ENCODE measurements at places on chromosomes 7 and 10. TPM values are rescaled to one million over a fixed set of nuclear protein-coding genes. Genes with fewer than 3 reads are reported as not detected.

DNA sequence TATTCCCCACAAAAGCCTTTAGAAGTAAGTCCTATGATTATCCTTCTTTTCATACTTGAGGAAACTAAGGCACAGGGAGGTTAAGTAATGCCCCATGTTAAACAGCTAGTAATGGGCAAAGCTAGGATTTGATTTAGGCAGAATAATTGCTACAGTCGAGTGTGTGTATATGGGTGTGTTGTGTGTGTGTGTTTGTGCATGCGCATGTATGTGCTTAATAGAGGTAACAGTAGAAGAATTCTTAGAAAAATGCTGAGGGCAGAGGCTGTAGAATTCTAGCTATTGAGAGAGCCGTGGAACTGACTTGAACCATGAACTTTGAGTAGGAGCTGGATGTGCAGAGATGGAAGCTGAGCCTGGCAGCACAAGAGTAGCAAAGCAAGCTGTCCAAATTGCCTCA lies 131.3 kb upstream of the WNT16 start:
- H3K27ac ChIP-seq, result no peak overlapping the region
- H3K27me3 ChIP-seq, result no peaks in the 10 kb centered on the region
- no peak overlapping the region for H3K4me3 ChIP-seq
- no peak for DNase-seq

- DNase-seq, result no peak
- H3K4me3 ChIP-seq, result peak overlapping the region; percentile 92
- peaks cover 6% of the 10 kb centered on the region for H3K36me3 ChIP-seq
- H3K4me1 ChIP-seq, result peaks cover 7% of the 10 kb centered on the region
- H3K27me3 ChIP-seq, result no peaks in the 10 kb centered on the region
Measured at GRCh38 chr10:102066399-102067088, 1.4 kb downstream of the HPS6 start.

SLC16A12 gene
- polyA plus RNA-seq, result 0.75 TPM

KAZALD1 gene
- 6.5 TPM for polyA plus RNA-seq

- no peak for DNase-seq
- H3K36me3 ChIP-seq, result peaks cover 12% of the 10 kb centered on the region
- no peaks in the 10 kb centered on the region for H3K4me1 ChIP-seq
- H3K27ac ChIP-seq, result no peak overlapping the region
Measured at GRCh38 chr7:135575296-135575695, 17.6 kb downstream of the NUP205 start.

DNA sequence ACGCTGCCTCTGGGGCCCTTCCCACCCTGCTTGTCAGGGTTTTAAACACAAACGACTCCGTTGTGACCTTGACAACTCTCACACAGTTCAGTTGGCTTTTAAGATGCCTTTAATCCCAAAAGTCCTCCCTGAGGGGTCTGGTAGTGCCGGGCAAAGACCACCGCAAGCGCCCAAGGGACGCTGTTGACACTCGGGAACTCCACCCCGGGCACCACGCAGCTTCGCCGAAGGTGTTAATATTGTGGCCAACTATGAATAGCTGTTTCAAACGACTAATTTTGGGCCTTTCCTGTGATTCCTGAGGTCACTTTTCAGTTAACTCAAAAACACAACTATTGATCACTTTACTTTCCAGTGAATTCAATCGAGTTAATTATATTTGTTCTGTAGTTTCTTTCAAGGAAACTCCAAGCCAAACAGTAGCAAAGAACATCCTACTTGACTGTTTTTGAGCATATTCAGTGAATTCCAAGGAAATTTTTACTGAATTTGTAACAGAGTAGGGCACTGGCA lies 958 bp upstream of the ESYT2 start:
- H3K27ac ChIP-seq, result peak overlapping the region; percentile 99
- no peaks in the 10 kb centered on the region for H3K27me3 ChIP-seq
- H3K4me3 ChIP-seq, result peak overlapping the region; percentile 74
- no peak for DNase-seq

LRIT1 gene
- polyA plus RNA-seq, result not detected

- no peak overlapping the region for H3K27ac ChIP-seq
- H3K36me3 ChIP-seq, result no peaks in the 10 kb centered on the region
- no peak for DNase-seq
- peaks cover 4% of the 10 kb centered on the region for H3K4me1 ChIP-seq
Measured at GRCh38 chr10:113953505-113954272, 90.0 kb upstream of the ADRB1 start.

DNA sequence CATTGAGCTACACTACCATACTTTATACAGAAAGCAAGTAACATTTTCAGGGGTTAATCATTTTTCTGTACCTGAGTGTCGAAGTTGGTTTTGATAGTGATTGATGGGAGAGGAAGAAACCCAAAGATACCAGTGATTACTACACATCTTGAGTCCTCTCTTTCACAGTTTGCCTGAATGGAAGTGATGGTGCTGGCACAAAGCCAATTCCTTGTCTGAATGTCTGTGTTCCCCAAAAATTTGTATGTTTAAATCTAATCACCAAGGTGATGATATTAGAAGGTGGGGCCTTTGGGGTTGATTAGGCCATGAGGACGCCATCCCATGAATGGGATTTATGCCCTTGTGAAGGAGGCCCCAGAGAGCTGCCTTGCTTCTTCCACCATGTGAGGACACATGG lies 696.9 kb upstream of the ANKRD30A start:
- no peak overlapping the region for H3K27ac ChIP-seq
- DNase-seq, result no peak
- H3K4me3 ChIP-seq, result no peak overlapping the region
- H3K27me3 ChIP-seq, result no peaks in the 10 kb centered on the region
- H3K36me3 ChIP-seq, result no peaks in the 10 kb centered on the region

DNA sequence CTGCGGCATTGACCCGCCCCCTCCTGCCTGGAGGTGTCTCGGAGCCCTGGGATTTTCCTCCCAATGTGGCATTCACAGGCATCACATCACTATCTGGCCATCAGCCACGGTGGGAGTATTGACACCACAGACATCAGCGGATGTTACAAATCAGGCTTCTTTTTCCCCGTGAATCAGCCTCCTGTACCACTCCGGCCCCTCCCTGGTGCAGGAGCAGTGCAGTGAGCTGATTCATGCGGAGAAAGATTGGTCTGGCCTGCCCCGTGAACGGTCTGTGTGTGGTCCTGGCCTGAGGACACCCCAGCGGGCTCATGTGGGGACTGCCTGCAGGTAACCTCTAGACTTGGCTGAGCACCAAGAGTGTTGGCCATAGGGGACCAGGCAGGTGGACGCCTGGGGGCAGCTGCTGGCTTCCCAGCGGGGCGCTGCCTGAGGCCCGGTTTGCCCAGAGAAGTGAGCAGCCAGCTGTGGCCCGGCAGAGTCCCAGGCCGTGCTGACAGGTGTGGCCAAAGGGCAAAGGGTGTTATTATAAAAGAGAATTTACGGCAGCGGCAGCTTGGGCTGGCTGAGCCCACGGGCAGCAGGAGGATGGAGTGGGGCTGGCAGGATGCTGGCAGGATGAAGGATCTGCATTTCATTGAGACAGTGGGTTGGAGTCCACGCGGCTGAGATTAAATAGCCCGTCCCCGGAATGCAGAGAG lies 32.1 kb upstream of the GNA12 start:
- no peak overlapping the region for H3K27ac ChIP-seq
- no peaks in the 10 kb centered on the region for H3K36me3 ChIP-seq
- no peaks in the 10 kb centered on the region for H3K27me3 ChIP-seq

GRCh38 chr7:15783987-15784693 lies 97.7 kb upstream of the MEOX2 start:
- H3K27ac ChIP-seq, result no peak overlapping the region
- no peaks in the 10 kb centered on the region for H3K27me3 ChIP-seq
- no peaks in the 10 kb centered on the region for H3K36me3 ChIP-seq
- H3K4me1 ChIP-seq, result peaks cover 39% of the 10 kb centered on the region
- DNase-seq, result peak; percentile 98

ASIC3 gene
- polyA plus RNA-seq, result 1.6 TPM

ORAI2 gene
- polyA plus RNA-seq, result 7.6 TPM

- no peak overlapping the region for H3K27ac ChIP-seq
- H3K36me3 ChIP-seq, result no peaks in the 10 kb centered on the region
- no peaks in the 10 kb centered on the region for H3K27me3 ChIP-seq
- H3K4me3 ChIP-seq, result no peak overlapping the region
Measured at GRCh38 chr10:63260103-63260859, 127.2 kb downstream of the NRBF2 start.

DNA sequence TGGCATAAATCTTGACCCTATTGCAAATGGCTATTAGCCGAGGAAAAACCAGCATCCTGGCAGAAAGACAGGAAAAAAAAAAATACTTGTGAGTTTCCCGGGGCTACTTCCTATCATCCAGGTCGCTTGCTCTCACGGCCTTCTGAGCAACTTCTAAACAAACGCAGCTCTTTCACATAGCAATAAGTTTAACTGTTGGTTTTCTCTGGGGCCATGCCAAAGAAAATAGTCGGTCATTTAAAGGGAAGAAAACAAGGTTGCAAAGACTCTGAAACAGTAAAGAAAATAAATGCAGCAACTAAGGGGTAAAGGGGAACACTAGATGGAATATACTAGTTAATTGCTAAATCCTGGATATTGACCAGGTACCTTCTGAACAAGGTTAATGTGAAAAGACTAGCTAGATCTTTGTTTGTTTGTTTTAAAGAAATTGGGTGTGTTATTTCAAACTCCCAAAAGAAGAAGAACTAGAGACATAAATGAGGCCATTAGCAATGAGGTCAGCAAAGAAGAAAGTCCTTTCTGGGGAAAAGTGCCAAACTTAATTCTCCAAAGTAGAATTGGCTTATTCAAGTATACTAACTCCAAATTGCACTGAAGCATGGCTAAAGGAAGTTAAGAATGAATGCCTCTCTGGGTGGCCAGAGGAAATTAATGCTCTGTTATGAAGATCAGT lies 54.2 kb downstream of the SLC39A12 start:
- no peaks in the 10 kb centered on the region for H3K4me1 ChIP-seq
- H3K27ac ChIP-seq, result no peak overlapping the region
- no peak overlapping the region for H3K4me3 ChIP-seq
- no peaks in the 10 kb centered on the region for H3K36me3 ChIP-seq

GRCh38 chr7:87028636-87029035 lies 30.8 kb downstream of the ELAPOR2 start:
- no peak overlapping the region for H3K27ac ChIP-seq
- no peaks in the 10 kb centered on the region for H3K27me3 ChIP-seq
- DNase-seq, result no peak
- H3K4me3 ChIP-seq, result no peak overlapping the region
- H3K4me1 ChIP-seq, result no peaks in the 10 kb centered on the region

DNA sequence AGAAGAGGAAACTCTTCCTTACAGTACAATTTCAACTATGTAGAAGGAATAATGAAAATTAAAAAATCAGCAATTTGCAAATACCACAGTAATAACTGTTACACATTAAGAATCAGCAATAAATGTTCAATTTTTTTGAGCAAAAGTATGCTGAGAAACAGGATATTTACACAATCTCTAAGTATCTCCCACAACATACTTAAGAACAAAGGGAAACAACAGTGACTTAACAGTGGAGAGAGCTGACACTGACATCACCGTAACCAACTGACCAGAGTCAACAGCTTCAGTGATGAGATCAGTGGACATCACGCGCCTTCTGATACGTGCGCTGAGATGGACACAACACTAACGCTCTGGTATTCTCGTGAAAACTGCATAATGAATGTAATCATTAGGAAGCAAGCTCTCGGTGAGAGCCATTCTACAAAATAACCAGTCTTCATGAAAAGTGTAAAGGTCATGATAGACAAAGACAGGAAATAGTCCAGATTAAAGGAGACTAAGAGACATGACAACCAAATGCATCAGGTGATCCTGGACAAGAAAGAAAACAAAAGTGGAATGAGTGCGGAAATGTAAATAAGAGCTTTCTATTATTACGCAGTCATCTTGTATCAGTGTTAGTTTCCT lies 82.6 kb downstream of the PIP4K2A start:
- H3K4me1 ChIP-seq, result no peaks in the 10 kb centered on the region
- no peak overlapping the region for H3K27ac ChIP-seq
- no peak overlapping the region for H3K4me3 ChIP-seq
- no peak for DNase-seq
- H3K27me3 ChIP-seq, result no peaks in the 10 kb centered on the region

DNA sequence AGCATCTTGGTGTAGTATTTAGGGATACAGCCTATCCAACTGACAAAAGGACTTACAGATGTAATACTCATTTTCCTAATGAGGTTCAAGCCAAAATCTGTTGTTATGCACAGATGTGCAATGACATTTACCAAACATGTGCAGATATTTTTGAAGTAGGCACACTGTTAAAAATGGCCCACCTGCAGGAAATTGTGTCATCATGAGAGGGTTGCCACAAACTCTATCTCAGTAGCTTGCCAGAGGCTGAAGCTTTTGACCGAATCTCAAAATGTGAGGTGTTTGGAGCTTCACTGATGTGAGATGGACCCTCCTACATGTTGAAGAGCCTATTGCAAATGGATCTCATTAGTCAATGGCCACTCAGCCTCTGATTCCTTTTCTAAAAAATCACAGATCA lies 89.7 kb upstream of the CSTF2T start:
- H3K4me3 ChIP-seq, result no peak overlapping the region
- no peaks in the 10 kb centered on the region for H3K4me1 ChIP-seq
- no peaks in the 10 kb centered on the region for H3K27me3 ChIP-seq
- no peak overlapping the region for H3K27ac ChIP-seq

DNA sequence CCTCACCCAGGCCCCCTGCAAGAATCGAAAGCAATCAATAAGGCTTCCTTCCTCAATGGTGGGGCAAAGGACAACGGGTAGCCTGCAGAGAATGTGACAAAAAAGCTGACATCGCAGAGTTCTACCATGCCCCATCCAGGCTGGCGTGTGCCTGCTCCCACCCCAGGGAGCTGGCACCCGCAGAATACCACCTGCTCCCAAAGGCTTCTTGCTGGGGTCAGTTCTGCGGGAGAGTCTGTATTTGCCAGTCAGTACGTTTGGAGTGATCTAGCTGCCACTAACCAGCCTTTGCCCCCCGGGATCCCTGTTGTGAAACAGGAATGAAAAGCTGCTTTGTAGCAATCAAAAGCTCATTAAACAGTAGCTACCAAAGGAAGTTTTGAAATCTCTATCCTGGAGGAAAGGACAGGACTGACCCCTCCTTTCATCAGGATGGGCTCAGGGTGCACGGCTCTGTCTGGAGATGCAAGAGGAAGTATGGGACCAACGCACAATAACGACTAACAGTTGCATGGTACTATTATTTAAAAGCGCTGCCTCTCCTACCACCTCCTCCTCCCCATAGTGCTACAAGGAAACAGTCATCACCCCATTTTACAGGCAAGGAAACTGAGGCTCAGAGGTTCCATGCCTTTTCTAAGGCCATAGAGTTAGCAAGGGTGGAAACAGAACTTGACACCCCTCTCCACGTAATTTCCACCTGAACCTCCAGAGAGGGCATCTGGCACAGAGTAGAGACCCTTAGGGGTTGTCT lies 67.0 kb downstream of the FGFR2 start:
- no peak overlapping the region for H3K27ac ChIP-seq
- H3K27me3 ChIP-seq, result no peaks in the 10 kb centered on the region
- H3K36me3 ChIP-seq, result no peaks in the 10 kb centered on the region
- DNase-seq, result no peak
- peaks cover 14% of the 10 kb centered on the region for H3K4me1 ChIP-seq
- H3K4me3 ChIP-seq, result no peak overlapping the region

FAM25A gene
- polyA plus RNA-seq, result 0.45 TPM

All from lung (tissue), 17 donors.